Effector memory CD4-positive, alpha-beta T cell (primary cell): ENCODE measurements at places on chromosomes 11 and 22.

DNA sequence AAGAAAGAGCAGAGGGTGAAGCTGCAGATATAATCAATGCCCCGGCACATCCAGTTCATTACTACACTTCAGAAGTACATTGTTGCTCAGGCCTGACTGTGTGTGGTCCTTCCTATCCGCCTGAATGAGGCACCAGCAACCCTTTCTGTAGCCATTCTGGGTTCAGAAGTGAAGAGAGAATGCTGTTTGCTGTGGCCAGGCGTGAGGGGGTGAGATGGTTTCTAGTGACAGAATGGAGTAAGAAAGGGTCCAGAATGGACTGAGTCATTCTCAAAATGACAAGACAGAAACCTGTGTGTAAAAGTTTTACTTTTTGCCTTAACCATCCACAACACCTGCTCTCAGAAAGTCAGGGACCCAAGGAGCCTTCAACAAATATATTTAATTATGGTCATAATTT is 334.8 kb downstream of the GUCY1A2 start:
- no peak for DNase-seq

GRCh38 chr22:19056951-19057401 is 65.2 kb downstream of the DGCR2 start:
- DNase-seq: no peak

GRCh38 chr11:17434108-17434507 is 42.5 kb downstream of the ABCC8 start:
- DNase-seq: no peak

DNA sequence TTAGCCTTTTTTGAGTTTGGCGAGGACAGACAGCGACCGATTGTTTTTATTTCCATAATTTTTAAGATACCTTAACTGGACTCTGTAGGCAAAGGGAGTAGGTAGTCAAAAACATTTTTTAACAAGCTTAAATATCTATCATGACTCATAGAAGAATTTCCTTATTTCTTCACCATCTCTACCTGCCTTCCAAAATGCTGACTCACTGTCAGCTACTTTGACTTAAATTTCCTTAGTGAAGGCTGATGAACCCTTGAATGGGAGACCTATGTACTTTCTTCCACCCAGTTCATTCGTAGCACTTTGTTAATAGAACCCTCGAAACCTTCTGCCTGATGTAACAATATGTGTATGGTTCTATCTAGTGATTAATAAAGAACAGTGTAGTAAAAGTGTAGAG is 1.1 kb upstream of the MTMR2 start:
- no peak for DNase-seq

- DNase-seq: no peak
Observed at GRCh38 chr11:62810748-62811147, 5.5 kb upstream of the NXF1 start.

DNA sequence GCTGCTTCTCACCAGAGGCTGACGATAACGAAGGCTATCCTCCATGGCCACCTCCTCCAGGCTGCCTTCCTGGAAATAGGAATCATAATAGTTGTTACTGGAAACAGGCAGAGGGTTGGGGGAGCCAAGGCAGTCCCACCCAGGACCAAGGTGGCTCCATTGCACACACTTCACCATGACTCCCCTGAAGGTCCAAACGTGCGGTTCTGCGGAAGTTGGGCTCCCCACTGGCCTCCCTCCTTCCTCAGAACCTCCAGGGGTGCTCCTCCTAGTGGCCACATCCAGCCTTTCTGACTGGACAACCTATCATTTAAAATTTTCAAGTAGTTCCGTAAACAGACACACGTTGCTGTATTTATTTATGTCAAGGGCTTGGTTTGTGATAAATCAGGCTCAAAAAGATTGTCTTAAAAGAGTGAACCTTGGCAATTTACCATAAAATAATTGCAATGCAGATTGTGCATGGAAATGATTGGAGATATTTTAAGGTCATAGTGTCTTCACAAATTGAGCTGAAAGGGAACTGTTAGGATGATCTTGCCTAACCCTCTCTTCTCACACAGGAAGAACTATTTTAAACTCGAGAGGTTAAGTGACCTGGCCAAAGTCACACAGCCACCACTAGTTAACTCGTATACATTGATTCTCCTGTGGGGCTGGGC is 1.4 kb upstream of the TCN2 start:
- DNase-seq: no peak

DNA sequence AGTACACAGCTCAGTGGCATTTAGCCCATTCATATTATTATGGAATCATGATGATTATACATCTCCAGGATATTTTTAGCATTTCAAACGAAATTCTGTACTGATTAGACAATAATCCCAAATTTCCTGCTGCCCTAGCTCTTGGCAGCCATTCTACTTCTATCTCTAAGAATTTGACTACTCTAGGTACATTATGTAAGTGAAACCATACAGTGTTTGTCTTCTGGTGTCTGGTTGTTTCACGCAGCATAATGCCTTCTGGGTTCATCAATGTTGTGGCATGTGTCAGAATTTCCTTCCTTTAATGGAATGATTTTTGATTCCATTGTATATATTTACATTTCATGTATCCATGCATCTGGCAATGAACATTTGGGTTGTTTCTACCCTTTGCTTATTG is 517.7 kb downstream of the ETS1 start:
- DNase-seq: no peak

- no peak for DNase-seq
Observed at GRCh38 chr11:101840704-101841103, 74.1 kb upstream of the CEP126 start.

DNA sequence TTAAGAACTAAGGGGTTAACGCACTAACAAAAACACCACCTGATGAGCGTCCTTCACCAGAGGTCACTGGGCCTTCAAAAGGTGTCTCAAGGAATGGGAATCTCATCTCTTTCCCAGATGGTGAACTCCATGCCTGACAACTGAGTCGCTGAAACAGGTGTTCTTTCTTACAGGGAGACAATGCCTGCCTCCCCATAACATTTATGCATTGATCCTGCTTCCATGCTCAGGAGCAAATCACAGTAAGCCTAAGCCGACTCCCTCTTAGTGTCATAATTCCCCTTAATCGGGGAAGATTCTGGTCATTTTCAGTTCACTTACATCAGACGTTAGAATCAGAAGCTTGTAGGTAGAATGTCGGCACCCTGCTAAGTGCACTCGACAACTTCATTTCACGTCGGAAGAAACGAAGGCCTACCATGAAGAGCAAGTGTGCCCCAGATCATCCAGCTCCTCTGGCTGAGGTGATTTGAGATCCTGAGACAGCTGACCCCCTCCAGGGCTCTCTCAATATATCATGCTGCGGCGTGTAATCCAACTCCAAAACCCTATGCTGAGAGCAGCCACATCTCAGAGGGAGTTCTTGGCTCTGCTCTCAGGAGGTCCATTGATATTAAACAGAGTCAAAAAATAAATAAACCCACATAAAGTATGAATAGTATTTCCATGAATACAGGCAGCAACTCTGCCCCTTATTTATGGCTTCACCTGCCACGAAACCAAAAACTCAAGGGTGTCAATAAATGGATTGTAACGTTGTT is 163.1 kb downstream of the LARGE1 start:
- DNase-seq: no peak

- DNase-seq: no peak
Observed at GRCh38 chr11:96188243-96189006, 154.6 kb downstream of the MAML2 start.

DNA sequence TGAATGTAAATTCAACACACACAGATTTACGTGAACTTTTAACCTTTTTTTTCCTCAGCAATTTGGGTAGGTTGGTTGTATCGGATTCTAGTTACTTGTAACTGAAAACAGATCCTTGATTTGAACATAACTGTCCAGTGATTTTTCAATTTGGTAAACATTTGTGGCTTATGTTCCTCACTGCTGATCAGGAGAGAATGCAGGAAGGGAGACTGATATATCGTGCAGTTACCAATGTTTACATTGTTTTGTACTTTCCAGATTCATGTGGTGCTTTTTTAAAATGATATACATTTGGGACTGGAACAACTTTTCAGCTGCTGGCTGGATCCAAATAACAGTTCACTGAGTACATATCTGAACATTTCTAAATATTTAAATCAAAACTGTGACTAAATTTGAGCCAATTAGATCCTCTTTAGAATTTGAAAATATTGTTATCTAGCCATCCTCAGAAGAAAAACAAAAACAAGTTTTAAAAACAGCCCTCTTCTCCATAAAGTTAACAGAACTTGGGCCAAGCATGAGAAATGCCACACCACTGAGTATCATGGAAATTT is 84.3 kb upstream of the MTMR2 start:
- DNase-seq: no peak

DNA sequence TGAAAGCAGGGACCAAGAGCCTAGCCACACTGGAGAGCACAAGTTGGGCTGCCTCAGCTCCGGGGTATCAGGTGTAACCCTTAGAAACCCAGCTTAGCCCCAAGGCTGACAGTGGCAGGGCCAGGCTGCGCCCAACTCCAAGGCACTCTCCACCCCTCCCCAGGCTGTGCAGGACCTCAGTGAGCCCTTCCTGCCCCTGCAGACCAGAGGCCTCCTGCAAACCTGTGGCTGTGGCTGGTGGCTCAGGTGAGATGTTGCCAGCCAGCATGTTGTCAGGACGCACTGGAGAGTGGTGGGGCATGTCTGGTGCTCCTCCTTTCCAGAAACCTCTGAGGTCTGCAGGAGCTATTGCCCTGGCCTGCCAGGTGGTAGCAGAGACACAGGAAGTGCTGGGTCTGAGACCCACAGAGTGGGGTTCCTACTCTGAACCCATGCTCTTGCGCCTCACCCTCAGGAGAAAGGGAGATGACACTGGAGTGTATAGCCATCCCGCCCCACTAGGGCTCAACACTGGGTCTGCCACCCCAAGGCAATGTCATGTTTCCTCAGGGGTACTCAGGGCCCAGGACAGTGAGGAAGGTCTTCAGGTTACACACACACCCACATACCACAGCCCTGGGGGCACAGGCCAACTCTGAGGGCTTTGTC is 2.4 kb upstream of the SCARF2 start:
- no peak for DNase-seq

GRCh38 chr11:126083829-126084607 is 21.4 kb upstream of the CDON start:
- peak; percentile 1 for DNase-seq

GRCh38 chr22:28417431-28417830 is 262.2 kb downstream of the TTC28 start:
- DNase-seq: no peak

DNA sequence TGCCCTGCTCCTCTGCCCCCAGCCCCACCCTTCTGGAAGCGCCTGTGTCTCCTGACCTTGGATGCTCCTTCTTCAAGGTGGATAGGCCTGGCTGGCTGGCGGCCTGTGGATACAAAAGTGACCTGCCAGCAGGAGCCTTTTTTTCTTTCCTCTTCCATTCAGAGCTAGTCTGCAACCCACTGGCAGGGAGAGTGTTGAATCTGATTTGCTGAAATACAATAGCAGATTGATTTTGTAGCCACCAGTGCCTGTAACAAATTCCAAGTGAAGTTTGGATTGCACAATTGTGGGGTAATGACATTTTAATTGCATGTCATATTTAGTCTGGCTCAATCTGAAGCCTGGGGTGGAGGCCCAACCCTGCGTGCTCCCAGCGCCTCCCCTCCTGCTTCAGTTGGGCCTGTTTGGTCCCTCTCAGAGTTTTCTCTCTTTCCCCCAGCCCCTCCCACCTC is 97.2 kb downstream of the GRIK4 start:
- no peak for DNase-seq

DNA sequence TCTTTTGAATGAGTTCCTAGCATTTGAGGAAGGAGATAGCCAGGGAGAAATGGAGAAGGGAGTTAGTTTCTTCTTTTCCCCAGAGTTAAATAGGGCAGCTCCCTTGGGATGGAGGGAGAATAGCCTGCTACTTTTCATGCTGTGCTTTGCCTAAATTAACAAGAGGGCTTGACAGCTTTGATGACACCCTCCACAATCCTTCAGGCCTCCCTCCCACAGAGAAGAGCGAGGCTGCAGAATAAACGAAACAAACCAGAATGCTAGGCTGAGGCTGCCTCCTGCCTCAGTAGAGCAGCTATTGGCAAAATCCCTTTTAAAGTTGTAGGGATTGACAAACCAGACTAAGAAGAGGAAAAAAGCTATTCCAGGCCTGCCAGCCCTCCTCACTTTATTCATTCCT is 94.6 kb downstream of the C11orf58 start:
- DNase-seq: no peak

- DNase-seq: peak; percentile 53
Observed at GRCh38 chr22:37905534-37906363, at the start of gene MICALL1. TSS of gene MICALL1 (plus strand) at chr22:37906297. CDS start at chr22:37906423, 126 bp downstream.

DNA sequence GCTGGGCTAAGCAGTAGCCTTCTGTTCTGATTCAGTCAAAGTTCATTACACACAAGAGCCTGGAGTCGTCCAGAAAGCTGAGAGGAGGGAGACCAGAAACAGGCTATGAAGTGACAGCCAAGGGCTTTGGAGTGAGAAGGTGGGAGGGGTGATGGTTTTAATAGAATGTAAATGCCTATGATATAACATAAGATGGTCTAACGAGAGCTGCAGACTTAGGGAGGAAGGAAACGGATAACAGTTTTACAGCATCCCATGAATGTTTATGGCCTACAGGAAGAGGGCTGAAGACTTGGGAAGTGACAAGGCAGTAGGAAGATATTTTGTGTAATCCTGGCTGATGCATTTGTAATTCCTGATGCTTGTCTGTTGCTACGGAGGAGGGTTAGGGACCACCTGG is 62.0 kb downstream of the DHCR7 start:
- DNase-seq: no peak

- no peak for DNase-seq
Observed at GRCh38 chr11:74370123-74370522, 28.1 kb downstream of the PGM2L1 start.

GRCh38 chr11:2897048-2897447 is 11.5 kb upstream of the CDKN1C start:
- DNase-seq: no peak

DNA sequence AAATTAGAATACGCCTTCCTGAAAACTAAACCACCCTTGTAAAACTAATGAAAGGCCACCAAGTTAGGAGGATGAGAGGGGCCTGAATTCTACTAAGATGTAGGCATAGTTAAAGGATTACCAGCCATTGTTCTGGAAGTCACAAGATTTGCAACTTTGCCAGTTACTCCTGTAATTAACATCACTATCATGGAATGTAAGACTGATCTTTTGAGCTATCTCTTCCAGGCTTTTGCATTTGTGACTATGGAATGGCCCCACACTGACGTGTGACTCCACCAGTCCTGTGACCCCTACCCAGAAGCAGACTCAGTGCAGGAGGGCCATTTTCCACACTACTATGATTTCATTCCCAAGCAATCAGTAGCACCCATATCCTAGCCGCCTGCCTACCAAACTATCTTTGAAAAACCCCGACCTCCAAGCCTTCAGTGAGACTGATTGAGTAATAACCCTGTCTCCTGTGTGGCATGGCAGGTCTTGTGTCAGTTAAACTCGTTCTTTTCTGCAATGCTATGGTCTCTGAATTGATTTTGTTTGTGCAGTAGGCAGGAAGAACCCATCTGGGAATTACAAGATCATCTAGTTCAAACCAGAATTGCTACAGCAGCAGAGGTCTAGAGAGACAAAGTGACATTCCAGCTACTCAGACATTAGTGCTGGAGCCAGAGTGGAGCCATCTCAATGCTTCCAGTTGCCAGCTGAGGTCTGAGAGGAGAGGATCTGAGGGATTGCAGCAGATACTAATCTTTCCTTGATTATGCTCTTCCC is 1.9 kb upstream of the CTSF start:
- DNase-seq: no peak

- no peak for DNase-seq
Observed at GRCh38 chr11:133984828-133985227, 28.1 kb upstream of the IGSF9B start.

- DNase-seq: no peak
Observed at GRCh38 chr22:16717699-16718558, 107.3 kb downstream of the XKR3 start.
